Gastrocnemius medialis (tissue), 4 donors: ENCODE measurements at places on chromosomes 7 and 10. TPM values are rescaled to one million over a fixed set of nuclear protein-coding genes. Genes with fewer than 3 reads are reported as not detected.

DNA sequence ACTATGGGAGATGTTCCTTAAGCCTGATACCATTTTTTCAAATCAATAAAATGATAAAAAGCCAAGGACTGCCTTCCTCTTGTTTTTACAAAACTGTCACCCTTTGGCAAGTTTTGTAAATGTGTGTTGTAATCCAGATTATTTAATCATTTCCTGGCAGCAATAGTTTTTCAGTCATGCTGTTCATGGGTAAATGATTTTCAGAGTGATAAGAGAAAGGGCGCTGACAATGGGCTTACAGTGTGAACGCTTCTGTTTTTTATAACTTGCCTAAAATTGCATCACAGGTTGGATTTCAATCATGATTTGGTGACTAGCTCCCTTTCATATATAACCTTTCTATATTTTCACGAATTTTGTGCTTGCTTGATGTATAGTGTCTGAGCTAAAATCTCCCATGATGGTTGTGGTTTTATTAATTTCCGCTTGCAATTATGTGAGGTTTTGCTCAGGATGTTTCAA is 19.0 kb upstream of the DMBT1 start:
- no peaks in the 10 kb centered on the region for H3K27me3 ChIP-seq
- DNase-seq: no peak
- no peak overlapping the region for H3K4me3 ChIP-seq
- no peaks in the 10 kb centered on the region for H3K4me1 ChIP-seq
- no peak overlapping the region for H3K27ac ChIP-seq
- H3K36me3 ChIP-seq: no peaks in the 10 kb centered on the region

DNA sequence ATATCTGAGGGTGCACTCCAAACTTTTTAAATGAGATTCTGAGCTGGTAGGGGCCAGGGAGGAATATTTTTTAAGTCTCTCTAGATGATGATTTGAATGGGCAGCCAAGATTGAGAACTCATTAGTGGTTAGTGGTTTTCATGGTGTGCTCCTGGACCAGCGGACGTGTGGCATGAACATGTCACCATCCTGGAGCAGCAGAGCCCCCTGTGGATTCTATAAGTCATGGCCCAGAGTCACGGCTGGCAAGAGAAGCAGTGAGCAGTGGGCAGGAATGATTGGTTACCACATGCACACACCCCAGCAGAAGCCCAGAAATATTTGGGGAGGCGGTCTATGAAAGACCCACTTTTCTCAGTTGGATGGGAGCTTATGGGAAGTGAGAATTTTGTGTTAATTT is 21.2 kb upstream of the UCN3 start:
- no peak overlapping the region for H3K27ac ChIP-seq
- H3K27me3 ChIP-seq: no peaks in the 10 kb centered on the region
- DNase-seq: no peak
- no peaks in the 10 kb centered on the region for H3K36me3 ChIP-seq
- H3K4me3 ChIP-seq: no peak overlapping the region

Gene CYP3A5
- not detected for total RNA-seq

DNA sequence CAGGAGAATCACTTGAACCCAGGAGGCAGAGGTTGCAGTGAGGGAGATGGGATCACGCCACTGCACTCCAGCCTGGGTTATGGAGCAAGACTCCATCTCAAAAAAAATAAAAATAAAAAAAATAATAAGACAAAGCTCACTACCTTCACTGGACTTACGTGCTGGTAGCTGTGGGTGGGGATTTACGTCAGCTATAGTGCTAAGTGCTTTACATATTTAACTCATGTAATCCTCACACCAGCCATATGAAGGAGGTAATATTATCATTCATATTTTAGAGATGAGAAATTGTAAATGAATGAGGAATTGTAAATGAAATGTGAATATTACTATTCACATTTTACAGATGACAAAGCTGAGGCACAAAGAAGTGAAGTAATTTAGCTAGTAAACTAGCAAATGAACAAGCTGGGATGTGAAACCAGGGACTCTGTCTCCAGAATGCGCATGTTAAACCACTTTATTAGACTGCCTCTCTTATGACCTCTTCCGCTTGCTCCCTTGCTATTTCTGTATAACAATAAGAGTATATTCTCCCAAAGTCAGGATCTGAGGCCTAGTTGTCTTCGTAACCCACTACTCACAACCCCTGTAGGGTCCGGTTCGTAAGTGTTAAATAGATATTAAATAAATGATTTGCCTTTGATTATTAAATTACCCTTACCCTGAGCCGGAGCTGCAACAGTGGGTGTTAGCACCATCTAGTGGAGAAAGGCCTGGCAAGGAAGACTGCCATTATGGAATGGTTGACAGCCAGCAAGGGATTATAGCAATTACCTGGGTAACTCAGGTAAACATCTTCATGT is 70.2 kb downstream of the HTR7 start:
- H3K27me3 ChIP-seq: no peaks in the 10 kb centered on the region
- no peaks in the 10 kb centered on the region for H3K36me3 ChIP-seq
- no peak overlapping the region for H3K27ac ChIP-seq
- no peaks in the 10 kb centered on the region for H3K4me1 ChIP-seq

GRCh38 chr10:119575506-119575905 is 21.3 kb downstream of the TIAL1 start:
- peaks cover 82% of the 10 kb centered on the region for H3K36me3 ChIP-seq
- no peaks in the 10 kb centered on the region for H3K4me1 ChIP-seq
- H3K27me3 ChIP-seq: no peaks in the 10 kb centered on the region
- H3K4me3 ChIP-seq: no peak overlapping the region
- no peak overlapping the region for H3K27ac ChIP-seq
- DNase-seq: no peak

- no peaks in the 10 kb centered on the region for H3K36me3 ChIP-seq
- DNase-seq: no peak
- H3K27me3 ChIP-seq: peaks cover 4% of the 10 kb centered on the region
- H3K4me3 ChIP-seq: no peak overlapping the region
- H3K4me1 ChIP-seq: peaks cover 3% of the 10 kb centered on the region
These were observed 6.3 kb upstream of the KCNMA1 start for GRCh38 chr10:77643795-77644468.

- H3K36me3 ChIP-seq: no peaks in the 10 kb centered on the region
- no peak overlapping the region for H3K27ac ChIP-seq
- no peak for DNase-seq
These were observed 138.3 kb downstream of the DYNC2I1 start for GRCh38 chr7:158994687-158995086.

Gene HSPA12A
- 6.0 TPM for total RNA-seq

Gene SPDYE9
- not detected for total RNA-seq

GRCh38 chr10:1117651-1118050 is 61.5 kb downstream of the WDR37 start:
- H3K27me3 ChIP-seq: no peaks in the 10 kb centered on the region
- no peak overlapping the region for H3K27ac ChIP-seq
- peaks cover 14% of the 10 kb centered on the region for H3K4me1 ChIP-seq
- peaks cover 59% of the 10 kb centered on the region for H3K36me3 ChIP-seq

GRCh38 chr10:13183625-13184024 is 22.3 kb downstream of the MCM10 start:
- peaks cover 17% of the 10 kb centered on the region for H3K4me1 ChIP-seq
- no peak overlapping the region for H3K4me3 ChIP-seq
- H3K27me3 ChIP-seq: no peaks in the 10 kb centered on the region
- H3K36me3 ChIP-seq: no peaks in the 10 kb centered on the region
- DNase-seq: no peak

GRCh38 chr7:32489788-32490126 is 423 bp downstream of the LSM5 start:
- H3K27me3 ChIP-seq: no peaks in the 10 kb centered on the region
- H3K4me1 ChIP-seq: peaks cover 13% of the 10 kb centered on the region
- no peak for DNase-seq

Gene KCNH2
- total RNA-seq: 0.46 TPM

DNA sequence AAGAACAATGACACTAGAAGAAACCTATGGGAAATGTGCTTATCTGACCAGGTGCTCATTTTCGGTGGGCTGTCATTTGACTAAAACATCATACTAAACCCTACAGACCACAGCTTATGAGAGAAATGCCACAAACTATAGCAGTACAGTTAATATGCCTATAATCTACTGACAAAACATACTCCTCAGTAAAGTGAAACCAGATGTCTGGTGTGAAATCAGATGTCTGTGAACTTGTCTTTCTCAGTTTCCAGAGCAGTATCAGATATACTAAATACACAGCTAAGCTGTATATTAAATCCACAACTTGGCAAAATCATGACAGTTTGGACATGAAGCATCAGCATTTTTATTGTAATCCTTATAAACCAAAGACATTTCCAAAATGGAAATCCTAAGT is 3.3 kb downstream of the IMMP2L start:
- H3K4me1 ChIP-seq: peaks cover 29% of the 10 kb centered on the region
- H3K27me3 ChIP-seq: no peaks in the 10 kb centered on the region
- H3K27ac ChIP-seq: no peak overlapping the region
- H3K4me3 ChIP-seq: no peak overlapping the region
- DNase-seq: no peak

DNA sequence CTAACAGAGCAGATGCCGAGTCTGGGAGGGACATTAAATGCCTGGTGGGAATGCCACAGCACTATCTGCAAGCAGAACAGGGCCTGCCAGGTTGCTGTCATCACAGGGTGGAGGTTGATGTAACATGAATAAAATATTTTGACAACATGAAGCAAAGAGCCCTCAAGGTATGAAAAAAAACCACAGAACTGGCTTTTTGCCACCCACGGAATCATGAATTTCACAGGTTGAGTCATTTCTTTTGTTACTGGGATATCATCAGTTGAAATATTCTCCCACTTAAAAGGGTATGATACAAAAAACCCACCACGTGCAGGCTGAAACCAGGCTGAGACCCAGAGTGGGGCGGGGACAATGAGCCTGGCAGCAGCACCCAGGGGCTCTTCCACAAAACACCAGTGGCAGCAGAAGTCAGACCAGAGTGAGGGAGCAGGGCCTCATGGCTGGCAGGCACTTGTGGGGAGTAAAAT is 220.1 kb downstream of the TNS3 start:
- no peaks in the 10 kb centered on the region for H3K36me3 ChIP-seq
